Left ventricle myocardium inferior (tissue), 1 donor: ENCODE measurements at places on chromosomes 4 and X.

DNA sequence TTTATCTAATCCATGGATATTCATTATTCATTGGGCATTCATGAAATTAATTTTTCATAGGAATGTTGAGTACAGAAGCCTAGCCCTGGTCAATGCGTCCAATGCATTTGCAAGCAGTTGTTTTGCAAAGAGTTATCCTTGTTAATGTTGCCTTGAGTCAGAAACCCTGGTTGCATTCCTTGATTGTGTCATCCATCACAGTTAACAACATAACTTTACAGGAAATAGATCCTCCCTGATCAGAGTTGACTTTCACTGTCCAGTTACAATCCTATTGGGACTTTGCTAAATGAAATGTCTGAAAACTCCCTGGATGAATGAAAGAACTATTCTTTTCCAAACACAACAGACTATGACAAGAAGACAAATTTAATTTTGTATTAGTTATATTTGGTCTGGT lies 924.3 kb upstream of the SLIT2 start:
- DNase-seq, result no peak

DNA sequence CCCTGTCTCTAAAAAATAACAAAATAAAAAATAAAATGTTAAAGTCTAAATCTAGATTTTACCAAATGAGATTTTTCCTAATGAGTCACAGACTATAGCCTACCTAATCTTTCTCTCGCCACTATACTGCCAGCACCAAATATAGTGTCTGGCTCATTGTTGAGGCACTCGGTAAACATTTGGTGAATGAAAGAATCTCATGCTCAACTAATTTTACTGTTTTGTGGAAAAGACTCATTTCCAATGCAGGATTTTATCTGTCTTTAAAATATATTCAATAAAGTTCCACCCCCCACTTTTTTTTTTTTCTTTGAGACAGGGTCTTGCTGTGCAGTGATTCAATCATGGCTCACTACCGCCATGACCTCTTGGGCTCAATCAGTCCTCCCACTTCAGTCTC lies 71.5 kb downstream of the PLS3 start:
- DNase-seq, result no peak

- no peak for DNase-seq
Observed at GRCh38 chr4:6730603-6731317, 14.8 kb downstream of the BLOC1S4 start.

GRCh38 chrX:71195964-71196649 lies 26.9 kb upstream of the GJB1 start:
- no peak for DNase-seq

DNA sequence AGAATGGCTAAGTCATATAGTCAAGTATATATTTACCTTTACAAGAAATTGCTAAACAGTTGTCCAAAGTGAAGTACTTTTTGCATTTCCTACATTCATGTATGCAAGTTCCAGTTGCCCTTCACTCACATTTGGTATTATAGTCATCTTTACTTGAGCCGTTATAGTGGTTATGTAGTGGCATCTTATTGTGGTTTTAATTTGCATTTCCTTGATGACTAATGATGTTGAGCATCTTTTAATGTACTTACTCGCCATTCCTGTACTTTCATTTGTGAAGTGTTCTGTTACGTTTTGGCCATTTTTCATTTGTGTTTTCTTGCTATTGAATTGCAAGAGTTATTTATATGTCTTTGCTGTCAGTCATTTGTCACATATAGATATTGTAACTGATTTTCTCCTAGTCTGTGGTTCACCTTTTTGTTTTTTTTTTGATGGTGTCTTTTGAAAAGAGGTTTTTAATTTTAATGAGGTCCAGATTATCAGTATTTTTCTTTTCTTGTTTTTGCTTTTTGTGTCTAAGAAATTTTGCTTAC lies 27.6 kb downstream of the ARFIP1 start:
- no peak for DNase-seq

DNA sequence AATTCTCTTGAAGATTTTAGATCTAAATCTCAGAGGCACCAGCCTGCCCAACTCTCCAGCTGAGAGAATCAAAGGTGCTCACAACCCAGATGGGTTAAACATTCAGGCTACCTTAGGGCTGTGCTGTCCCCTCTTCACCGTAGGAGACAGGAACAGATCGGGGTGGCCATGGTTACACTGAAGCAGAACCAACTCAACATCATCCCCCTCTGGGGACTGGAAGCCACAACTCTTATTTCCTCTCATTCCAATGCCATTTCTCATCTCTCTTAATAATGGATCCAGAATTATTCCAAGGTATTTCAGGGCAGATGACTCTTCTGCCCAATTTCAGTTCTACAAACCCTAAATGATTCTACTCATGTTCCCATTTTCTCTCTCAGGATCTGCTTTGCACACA lies 109.7 kb downstream of the NKX6-1 start:
- DNase-seq, result no peak

GRCh38 chr4:174581901-174582300 lies 59.6 kb upstream of the HPGD start:
- no peak for DNase-seq

DNA sequence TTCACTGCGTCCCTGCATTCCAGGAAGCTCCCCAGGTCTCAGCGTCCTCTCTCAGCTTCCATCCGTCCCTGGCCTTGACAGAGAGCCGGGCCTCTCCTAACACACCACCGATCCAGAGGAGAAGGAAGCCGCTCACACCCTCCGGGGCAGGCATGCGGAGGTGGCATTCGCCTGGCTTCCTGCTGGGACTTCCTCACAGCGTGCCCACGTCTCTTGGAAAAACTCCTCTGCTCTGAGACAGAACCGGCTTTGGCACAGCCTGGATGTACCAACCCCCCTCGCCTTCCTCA lies 3.2 kb downstream of the CTAG2 start:
- no peak for DNase-seq

DNA sequence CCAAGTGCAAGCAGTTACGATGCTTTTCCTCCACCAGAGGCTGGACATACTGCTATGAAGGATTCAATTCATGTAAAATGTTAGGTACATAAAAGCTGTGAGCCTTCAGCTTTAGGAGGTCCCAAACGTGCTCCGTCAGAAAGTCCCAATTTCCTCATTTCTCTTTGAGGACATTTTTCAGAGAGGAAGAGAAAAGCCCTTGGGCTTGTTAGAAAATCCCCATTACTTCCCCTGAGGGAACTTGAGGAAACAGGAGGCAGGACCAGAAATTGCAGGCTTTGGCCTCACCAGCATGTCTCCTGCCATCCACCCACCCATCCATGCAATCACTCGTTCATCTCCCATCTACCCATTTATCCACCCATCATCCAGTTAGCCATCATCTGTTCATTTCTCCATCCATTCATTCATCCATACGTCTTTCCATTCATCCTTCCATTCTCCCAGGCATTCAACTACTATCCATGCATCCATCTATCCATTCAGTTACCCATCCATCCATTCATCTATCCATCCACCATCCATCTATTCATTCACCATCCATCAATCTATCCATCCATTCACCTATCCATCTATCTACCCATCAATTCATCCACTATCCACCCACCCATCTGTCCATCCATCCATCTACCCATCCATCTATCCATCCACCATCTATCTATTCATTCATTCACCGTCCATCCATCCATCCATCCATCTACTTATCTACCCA lies 223.5 kb downstream of the AFAP1 start:
- DNase-seq, result no peak

DNA sequence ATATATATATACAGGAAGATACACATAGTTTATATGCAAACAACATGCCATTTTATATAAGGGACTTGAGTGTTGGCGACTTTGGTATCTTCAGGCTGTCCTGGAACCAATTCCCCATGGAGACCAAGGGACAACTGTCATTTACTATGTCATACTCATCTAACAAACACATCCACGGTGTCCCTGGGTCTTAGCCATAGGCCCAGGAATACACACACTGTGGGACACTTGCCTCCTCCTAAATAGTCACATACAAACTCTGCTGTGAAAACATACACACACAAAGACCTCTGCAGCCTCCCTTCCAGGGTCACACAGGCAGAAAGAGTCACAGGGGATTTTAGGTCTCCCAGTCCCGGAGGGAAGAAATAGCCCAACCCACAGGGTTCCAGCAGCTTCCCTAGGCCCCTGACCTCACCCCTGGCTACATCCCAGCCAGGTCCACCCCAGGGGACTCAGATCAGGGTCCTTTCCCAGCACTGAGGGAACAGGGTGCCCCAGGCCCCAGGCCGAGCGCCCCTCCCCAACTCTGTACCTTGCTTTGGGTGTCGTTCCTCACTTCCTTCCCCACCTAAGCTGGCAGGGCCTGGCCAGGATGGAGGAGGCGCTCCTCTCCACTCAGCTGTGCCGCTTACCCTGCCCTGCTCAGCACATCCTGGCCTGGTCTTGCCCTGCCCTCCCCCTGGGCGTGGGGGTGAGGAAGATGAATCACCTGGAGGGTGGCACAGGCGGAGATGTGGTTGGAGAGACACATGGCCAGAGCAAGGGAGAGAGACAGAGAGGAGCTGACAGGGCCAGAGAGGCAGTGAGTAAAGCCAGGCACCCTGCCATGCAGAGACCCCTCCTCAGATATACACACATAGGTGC lies 21.8 kb downstream of the FGD1 start:
- DNase-seq, result no peak

- DNase-seq, result peak; percentile 22
Observed at GRCh38 chrX:116379854-116380253, 56.6 kb upstream of the SLC6A14 start.
